Right renal pelvis (tissue), 4 donors: ENCODE measurements at places on chromosomes 7 and 10. TPM values are rescaled to one million over a fixed set of nuclear protein-coding genes. Genes with fewer than 3 reads are reported as not detected.

Gene GPR26
- not detected for polyA plus RNA-seq

Gene EVX1
- polyA plus RNA-seq = not detected

Gene AGR3
- polyA plus RNA-seq = 3.2 TPM

GRCh38 chr10:87850742-87851205, 12.6 kb downstream of the KLLN start:
- DNase-seq = peak; percentile 43

DNA sequence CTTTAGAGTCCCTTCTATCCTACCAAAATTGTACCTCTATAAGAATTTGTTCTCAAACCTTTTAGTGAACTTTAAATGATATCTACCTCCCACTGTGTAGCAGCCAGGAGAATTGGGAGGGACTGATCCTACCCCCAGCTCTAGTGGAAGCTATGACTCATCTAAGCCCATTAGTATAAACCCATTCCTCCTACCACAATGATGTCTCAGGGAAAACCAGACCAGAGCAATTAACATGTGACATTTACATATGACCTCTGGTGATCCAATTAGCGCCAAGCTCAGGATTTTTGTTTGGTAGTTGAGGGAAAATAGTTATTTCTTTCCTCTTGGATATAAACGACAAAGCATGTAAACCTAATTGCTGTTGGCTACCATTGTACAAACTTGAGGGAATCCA, 33.1 kb upstream of the R3HCC1L start:
- DNase-seq = no peak

DNA sequence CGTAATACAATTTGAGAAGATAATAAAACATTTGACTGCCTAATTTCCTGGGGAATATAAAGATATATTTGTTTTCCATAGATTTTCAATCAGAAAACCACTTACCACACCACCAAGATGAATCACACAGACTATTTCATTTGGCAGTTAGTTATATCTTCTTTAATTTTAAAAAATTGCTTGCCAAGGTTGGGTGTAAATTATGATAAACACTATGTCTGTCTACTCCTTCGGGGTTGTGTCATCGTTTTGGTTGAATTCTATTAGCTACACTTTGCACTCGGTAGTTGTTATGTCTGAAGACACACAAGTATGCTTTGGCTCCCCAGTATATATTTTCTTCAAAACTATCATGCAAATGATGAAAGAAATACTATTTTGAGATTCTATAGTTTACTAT, 594.8 kb upstream of the SEMA3D start:
- no peak for DNase-seq

DNA sequence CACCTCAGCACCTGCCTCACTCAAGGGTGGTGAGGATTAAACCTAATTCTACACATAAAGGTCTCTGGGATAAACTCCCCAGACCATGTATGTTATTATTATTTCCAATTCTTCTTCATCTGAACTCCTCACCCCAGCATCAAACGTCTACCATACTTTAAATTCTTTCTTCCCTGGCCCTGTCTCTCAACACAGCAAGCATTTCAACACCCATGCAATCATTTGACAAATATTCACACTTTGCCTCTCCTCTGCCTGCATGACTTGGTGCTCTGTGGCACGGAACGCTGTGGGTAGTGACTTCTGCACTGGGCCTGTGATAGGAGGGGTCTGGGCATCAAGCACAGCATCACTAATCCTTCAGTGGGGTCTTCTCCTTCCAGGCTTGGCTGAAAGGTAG, 490.8 kb downstream of the TNS3 start:
- no peak for DNase-seq

DNA sequence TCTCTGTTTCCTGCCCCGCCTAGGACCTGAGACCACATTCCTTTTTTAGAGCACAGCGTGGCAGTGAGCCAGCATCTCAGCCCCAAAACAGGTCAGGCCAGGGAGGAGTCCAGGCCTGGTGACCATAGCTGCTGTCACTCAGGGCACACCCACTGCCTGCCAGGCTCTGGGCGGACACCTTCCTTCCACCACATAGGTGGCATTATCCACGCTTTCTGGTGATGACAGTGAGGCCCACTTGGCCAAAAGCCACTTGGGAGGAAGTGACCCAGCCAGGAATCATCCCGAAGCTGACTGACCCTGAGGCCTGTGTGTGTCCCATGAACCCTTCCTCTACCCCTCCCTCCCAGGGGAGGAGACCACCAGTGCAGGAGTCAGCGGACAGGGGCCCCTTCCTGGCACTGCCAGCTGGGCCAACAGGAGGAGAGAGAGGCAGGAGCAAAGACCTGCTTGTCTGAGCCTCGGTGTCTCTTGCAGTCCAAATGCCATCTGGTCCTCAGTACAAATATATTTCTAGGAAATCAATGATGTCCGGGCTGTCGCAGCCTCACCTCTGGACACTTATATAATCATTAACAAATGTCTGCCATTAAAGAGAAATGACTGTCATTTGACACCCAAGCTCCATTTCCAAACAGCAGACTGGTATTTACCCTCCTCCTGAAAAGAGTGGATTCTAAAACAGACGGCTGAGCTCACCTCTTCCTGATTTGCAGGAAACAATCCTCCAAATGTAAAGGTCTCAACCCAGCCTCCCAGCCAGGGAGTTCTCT, 63.0 kb downstream of the ABRAXAS2 start:
- no peak for DNase-seq

GRCh38 chr7:132059141-132059540, 502.7 kb upstream of the PODXL start:
- DNase-seq = no peak

- DNase-seq = no peak
These were observed 28.6 kb upstream of the ST7 start for GRCh38 chr7:116924741-116925140.

- no peak for DNase-seq
These were observed 797.3 kb downstream of the XPNPEP1 start for GRCh38 chr10:109126016-109126415.

DNA sequence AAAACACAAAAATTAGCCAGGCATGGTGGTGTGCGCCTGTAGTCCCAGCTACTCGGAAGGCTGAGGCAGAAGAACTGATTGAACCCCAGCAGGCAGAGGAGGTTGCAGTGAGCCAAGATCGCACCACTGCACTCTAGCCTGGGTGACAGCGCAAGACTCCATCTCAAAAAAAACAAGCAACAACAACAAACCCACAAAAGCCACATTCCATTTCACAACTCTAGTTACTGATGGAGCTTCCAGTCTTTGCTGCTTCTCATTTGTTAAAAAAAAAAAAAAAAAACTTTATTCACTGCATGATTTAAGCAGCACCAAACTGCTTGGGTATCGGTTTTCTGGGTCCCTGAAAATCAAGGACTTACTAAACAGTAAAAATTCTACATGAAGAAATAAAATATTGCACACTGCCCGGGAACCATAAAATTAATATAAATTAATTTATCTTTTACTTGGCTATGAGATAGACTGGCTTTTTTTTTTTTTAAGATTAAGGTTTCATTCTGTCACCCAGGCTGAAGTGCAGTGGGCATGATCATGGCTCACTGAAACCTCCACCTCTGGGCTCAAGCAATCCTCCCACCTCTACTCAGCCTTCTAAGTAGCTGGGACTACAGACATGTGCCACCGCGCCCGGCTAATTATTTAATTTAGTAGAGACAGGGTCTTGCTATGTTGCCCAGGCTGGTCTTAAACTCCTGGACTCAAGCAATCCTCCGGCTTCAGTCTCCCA, 42.0 kb downstream of the SRPK2 start:
- DNase-seq = no peak

DNA sequence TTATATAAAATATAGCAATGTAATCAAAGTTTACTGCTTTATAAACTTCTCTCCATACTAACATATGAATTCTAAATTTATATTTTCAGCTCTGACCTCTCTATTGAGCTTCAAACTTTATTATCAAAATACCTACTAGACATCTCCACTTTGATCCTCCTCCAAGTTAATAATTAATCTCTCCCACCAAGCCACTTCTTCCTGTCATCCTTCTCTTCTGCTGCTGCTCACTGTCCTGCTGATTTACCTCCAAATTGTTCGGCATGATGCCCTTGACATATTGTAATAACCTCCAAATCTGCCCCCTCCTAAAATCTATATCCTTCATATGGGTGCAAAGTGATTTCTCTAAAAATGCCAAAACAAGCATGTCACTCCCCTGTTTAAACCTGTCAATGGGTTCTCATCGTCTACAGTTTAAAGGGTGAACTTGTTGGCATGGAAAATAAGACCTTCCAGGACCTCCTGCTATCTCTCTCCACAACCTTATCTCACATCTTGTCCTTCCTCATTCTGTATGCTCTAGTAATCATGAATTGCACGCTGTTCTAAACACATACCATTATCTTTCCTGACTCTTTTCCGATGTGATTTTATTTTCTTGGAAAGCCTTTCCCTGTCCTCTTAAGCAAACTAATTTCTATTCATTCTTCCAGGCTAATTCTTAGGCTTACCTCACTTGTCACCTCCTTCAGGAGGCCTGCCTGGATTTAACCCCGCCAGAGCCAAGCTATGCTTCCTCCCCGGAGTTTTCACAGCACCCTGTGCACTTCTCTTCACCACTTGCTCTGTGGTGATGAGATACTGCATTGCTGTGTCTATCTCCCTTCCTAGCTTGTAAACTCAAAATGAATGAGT, 52.1 kb upstream of the STK17A start:
- DNase-seq = no peak

DNA sequence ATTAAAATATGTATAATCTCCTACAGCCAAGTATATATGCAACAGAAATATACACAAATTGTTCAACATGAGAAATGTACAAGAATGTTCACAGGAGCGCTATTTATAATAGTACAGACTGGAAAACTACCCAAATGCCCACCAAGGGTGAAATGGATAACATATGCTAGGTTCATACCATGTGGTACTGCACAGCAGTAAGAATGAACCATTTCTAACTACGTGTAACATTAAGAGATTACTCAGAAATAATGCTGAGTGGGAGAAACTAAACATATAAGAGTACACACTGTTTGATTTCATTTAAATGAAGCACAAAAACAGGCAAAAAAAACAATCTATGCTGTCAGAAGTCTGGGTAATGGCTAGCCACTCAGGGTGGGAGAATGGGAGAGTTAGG, 45.8 kb downstream of the RNLS start:
- DNase-seq = no peak

- no peak for DNase-seq
These were observed 17.0 kb upstream of the RALA start for GRCh38 chr7:39606352-39606751.
